Left renal pelvis (tissue), 4 donors: ENCODE measurements at places on chromosomes 16 and 17. TPM values are rescaled to one million over a fixed set of nuclear protein-coding genes. Genes with fewer than 3 reads are reported as not detected.

CFAP119 gene
- 7.5 TPM for polyA plus RNA-seq

SDR42E2 gene
- 0.10 TPM for polyA plus RNA-seq

PRPF8 gene
- 335 TPM for polyA plus RNA-seq

TEX14 gene
- polyA plus RNA-seq, result 0.72 TPM

PMP22 gene
- 53.1 TPM for polyA plus RNA-seq

KLHL10 gene
- 0.16 TPM for polyA plus RNA-seq

PYY gene
- polyA plus RNA-seq, result 0.24 TPM

CTRL gene
- 9.4 TPM for polyA plus RNA-seq

TSPOAP1 gene
- 35.4 TPM for polyA plus RNA-seq

ITGA2B gene
- polyA plus RNA-seq, result 7.6 TPM

CRISPLD2 gene
- 9.6 TPM for polyA plus RNA-seq

DNA sequence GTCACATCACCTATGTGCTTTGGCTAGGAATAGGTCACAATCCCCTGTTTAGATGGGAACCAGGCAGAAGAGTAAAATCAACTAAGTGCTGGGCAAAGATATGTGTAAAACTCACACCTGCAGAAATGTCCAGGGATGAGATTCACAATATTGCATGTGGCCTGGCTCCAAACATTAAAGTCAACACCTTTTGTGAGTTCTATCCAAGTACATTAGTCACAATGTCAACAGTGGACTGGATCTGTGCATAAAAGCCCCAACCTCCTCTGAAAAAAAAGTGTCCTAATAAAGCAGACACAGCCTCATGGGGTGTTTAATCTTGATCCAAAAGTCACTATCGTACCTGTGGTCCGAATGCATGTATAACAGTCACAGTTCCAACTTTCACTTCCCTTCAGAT, 1990.3 kb downstream of the TP53TG3F start:
- no peak for DNase-seq

GRCh38 chr16:49524947-49525315, 151.3 kb downstream of the C16orf78 start:
- no peak for DNase-seq

- no peak for DNase-seq
These were observed 21.5 kb downstream of the TMEM235 start for GRCh38 chr17:78252701-78253635.

GRCh38 chr17:69815406-69815805, 259.6 kb upstream of the KCNJ16 start:
- no peak for DNase-seq

DNA sequence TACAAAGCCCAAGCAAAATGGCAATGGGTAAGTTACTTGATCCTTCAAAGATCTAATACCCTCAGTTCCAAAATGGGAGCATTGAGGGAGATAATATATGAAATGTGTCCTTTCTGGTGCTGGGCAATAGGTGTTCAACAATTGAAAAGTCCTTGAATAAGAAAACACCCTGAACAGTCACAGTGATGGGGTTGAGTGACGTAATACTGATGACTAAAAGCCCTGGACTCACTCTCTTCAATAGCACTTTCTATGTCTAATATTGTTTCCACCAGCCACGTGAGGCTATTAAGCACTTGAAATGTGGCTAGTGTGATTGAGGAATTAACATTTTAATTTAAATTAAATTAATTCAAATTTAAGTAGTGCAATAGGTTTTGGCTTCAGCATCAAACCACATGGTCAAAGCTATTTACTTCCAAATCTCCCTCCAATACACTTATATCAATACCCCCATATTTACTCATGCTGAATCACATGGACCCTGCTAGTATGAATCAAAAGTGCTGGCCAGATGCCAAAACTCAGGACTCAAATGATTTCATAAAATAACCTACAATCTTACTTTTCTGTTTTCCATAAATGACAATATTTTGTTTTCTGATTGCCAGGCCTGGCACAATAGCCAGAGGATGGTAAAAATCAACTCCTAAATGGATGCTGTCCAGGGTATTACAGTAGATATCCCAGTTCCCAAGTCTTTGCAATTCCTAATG, 516.2 kb downstream of the HAPSTR1 start:
- DNase-seq, result no peak

GRCh38 chr16:80599466-80599865, 58.7 kb downstream of the DYNLRB2 start:
- no peak for DNase-seq

DNA sequence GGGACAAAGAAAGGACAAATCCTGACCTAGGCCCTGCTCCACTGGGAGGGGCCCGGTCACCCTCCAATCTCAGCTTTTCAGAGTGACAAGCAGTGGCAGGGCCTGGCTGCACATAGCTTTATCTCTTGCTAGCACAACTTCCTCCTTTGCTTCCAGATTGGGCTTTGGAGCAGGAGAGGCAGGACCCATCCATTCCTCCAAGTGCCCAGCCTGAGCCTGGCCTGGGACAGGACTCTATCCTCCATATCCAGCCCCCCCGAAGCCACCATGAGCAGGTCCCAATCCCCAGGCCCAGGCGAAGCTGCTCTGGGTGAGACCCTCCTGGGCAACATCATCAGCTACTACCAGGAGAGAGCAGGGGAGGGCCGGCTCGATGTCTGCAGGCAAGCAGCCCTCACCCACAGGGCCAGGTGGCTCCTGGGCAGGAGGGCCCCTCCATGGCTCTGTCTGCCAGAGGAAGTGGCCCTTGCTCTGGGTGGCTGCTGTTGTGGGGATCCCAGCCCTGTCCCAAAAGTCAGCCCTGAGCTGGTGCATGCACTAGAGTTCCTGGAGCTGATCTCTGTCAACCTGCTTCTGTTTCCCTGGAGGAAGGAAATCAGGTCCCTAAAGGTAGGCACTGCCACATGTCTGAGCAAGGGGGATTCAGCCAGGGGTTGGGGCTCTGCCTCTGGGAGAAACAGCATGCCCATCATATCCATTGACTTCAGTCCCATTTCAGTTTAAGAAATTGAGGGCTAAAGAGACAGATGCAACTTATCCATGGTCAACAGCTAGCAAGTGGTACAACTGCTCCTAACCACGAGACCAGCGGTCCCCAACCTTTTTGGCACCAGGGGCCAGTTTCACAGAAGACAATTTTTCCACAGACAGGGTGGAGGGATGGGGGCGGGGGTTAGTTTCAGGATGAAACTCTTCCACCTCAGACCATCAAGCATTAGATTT, 58.9 kb downstream of the TK2 start:
- no peak for DNase-seq

DNA sequence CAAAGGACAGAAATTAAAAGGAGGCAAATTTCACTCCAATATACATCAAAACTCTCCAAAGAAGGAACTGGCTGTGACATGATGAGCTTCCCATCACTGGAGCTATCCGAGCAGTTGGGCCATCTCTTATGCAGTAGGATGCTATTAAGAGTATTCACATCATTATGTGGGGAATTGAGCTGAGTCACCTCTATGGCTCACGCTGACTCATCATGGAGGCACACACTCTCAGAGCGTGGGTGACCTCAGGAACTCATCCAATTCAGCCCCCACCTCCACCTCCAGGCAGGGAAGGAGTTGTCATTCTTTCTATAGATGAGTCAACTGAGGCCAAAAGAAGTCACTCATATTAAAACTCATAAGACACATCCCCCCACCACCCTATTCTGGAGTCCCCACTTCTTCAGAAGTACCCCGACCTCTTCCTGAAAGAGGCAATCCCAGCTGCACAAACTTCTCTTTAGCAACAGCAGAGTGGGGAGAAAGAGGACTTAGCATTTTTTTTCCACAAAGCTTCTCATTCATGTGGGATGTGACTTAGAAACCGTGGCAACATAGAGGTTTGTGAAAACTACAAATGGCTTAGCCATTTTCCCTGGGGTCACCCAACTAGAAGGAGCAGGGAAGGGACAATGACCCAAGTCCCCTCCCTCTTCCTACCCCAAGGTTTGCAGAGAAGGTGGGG, 32.5 kb downstream of the ABCC12 start:
- DNase-seq, result no peak

GRCh38 chr17:81387100-81388090, 7.9 kb upstream of the BAHCC1 start:
- DNase-seq, result no peak

- DNase-seq, result no peak
These were observed 16.7 kb downstream of the ZNF423 start for GRCh38 chr16:49839017-49839825.

GRCh38 chr17:57946798-57947358, 8.3 kb downstream of the CUEDC1 start:
- DNase-seq, result no peak

- no peak for DNase-seq
These were observed 2.1 kb upstream of the NAGS start for GRCh38 chr17:44002141-44002848.

GRCh38 chr17:41071606-41072360, 6.1 kb upstream of the KRTAP2-4 start:
- no peak for DNase-seq

DNA sequence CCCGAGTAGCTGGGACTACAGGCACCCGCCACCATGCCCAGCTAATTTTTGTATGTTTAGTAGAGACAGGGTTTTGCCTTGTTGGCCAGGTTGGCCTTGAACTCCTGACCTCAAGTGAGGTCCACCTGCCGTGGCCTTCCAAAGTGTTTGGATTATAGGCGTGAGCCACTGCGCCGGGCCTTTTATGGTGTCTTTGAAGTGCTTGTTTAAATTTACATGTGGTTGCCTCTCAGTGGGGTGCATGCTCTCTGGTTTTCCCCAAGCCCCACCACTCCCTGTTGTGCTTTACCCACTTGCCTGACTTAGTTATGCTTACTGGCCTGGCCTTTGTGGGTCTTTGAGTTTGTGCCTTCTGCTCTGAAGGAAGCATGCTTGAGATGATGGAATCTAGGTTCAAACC, 132.0 kb downstream of the PRKCB start:
- no peak for DNase-seq

DNA sequence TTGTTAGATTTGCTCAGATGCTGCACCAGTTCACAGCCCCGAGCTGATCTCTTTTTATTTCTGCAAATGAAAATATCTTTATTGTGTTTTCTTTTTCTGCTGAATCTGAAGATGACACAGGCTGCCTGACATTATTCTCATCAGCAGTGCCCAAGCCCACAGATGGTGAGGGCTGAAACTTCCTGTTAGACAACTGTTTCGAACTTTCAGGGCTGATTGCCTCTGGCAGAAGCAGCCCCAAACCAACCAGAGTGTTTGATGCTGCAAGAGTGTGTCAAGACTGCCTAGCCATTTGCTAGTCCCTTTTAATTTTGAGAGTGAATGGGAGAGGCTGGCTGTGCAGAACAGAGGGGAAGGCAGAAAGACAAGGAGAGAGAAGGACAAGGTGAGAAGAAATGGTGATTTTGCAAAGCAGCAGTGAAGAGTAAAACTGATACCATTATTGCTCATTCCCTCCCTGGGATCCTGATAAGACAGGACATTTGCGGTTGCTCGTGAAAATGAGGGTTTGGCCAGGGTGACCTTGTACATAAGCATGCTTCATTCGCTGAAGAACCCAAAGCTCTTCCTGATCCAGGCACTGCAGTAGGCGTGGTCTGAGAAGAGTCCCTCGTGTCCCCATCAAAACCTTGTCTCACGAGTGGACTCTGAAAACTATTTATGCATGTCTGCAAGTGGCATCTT, 77.2 kb downstream of the TMEM114 start:
- DNase-seq, result no peak

- DNase-seq, result no peak
These were observed 2.9 kb upstream of the RNF213 start for GRCh38 chr17:80257716-80258213.

- DNase-seq, result no peak
These were observed 27.2 kb downstream of the SREBF1 start for GRCh38 chr17:17809531-17810083.

DNA sequence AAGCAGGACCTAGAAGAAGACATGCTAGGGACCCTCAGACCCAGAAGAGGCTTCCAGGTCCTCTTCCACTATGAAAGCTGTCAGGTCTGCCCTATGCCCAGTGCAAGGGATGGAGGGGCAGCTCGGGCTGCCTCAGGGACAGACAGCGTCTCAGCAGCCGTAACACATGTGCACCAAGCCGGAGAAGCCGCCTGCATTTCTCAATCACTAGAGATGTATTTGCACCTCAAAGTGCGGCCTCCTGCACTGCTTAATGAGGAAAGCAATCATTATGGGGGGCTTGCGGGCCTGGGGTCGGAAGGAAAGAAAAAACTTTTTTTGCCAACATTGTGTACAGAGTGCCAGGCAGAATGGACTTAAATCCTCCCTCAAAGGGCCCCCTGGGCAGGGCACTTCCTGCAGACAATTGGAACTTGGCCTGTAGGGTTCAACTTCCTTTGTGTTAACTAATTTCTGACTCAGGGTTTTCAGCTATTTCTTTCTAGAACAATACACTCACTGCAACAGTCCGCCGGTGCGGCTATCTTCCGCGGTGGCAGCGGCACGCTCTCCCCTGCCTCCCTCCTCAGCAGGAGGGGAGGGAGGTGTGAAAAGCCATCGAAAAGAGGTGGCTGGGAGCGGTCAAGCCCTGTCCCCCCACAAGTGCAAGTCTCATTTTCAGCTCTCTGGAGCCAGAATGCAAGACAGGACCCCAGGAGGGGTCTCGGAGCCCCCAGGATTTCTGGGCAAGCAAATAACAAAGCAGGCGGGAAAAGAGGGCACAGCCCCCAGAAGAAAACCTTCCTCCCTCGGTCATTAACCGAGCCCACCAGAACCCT, 101.2 kb downstream of the ZNF423 start:
- DNase-seq, result no peak

- DNase-seq, result no peak
These were observed 275.0 kb upstream of the CDH5 start for GRCh38 chr16:66091471-66091891.

GRCh38 chr17:39073353-39073752, 78.1 kb downstream of the PLXDC1 start:
- no peak for DNase-seq
